Epithelial cell of esophagus (primary cell): ENCODE measurements at places on chromosomes 3 and 15.

- peak; percentile 89 for DNase-seq
These were observed 280.3 kb downstream of the ZPLD1 start for GRCh38 chr3:102715030-102715697.

- DNase-seq: no peak
These were observed 230.7 kb upstream of the TPRG1 start for GRCh38 chr3:188941103-188941502.

- DNase-seq: no peak
These were observed 12.0 kb downstream of the CLASP2 start for GRCh38 chr3:33706056-33706455.

DNA sequence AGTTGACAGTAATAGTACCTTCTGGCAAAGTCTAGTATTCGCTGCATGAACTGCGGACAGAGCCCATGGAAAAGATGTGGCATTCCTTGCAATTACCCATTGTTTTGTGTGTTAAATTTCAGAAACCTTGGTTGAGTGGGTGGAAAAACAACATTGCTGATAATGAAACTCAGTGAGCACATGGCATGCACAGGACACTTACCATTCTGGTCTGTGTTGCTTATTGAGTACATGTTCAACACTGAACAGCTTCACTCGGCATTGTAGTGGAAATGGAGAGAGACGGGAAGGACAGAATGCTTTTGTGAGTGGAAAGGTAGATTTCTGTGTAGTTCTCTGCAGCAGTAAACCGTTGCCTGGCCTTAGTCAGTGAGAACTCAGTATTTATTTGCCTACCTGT, 165.3 kb downstream of the FNDC3B start:
- no peak for DNase-seq

GRCh38 chr3:10320320-10320677, 613 bp downstream of the SEC13 start:
- DNase-seq: peak; percentile 7

DNA sequence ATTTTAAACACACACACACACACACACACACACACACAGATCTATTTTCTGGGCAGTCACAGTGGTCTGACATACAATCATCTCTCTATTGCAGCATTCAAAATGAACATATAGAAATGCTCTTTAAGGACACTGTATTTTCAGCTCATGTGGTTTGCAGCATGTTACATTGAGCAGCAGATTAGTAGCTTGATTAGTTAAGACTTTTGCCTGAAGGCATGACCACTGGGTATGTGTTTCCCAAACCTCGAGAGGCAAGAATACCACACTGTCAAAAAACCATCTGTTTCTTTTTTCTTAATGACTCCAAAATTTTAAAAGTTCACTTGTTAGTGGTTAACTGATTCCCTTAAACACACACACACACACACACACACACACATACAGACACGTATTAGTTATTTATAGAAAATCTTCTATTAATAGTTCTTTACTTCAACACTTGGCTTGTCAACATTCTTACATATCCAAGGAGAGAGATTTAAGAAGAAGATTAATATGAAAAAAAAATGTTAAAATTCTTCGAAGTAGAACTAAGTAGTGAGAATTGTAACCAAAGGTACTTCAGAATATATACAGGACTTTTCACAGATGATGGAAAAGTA, 518.2 kb downstream of the CADM2 start:
- DNase-seq: peak; percentile 1

DNA sequence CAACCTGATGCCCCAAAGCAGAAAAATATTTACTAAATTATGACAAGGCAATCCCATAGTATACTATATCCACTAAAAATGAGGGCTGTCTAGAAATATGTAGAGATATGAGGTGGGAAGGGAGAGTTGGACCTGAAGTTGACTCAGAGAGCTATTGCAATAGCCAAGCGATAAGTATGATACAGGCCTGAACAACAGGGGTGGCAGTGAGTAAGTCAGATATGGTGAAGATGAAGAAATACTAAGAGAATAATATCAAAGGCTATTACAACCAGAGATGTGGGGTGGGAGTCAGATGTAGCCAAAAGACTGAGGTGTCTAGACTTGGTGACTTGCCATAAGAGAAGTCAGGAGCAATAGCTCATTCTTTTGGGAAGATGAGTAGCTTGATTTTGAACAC, 9.2 kb downstream of the HSPBAP1 start:
- DNase-seq: peak; percentile 91

DNA sequence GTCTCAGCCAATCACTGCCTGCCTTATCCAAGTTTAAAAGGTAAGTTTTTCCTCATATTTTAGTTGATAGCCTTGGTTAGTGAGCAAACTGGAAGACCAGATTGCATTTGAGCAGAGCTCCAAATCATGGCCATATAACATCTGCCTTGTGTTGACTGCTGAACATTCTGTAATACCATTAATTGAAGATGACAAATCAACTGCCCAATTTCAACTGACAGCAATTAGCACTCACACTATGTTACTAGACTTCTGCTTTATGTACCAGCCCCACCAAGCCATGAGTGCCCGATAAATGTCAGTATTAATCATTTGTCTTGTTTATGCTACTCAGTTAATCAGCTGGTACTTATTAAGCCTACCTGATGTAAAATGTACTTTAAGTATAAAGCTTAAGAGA, 83.1 kb downstream of the CGGBP1 start:
- DNase-seq: no peak

GRCh38 chr3:37586280-37586679, 275.4 kb upstream of the CTDSPL start:
- no peak for DNase-seq

- no peak for DNase-seq
These were observed 15.3 kb upstream of the TMEM115 start for GRCh38 chr3:50374363-50375257.

GRCh38 chr3:42719002-42719401, 16.4 kb upstream of the HHATL start:
- DNase-seq: no peak

GRCh38 chr3:186121278-186121677, 12.4 kb upstream of the ETV5 start:
- no peak for DNase-seq

DNA sequence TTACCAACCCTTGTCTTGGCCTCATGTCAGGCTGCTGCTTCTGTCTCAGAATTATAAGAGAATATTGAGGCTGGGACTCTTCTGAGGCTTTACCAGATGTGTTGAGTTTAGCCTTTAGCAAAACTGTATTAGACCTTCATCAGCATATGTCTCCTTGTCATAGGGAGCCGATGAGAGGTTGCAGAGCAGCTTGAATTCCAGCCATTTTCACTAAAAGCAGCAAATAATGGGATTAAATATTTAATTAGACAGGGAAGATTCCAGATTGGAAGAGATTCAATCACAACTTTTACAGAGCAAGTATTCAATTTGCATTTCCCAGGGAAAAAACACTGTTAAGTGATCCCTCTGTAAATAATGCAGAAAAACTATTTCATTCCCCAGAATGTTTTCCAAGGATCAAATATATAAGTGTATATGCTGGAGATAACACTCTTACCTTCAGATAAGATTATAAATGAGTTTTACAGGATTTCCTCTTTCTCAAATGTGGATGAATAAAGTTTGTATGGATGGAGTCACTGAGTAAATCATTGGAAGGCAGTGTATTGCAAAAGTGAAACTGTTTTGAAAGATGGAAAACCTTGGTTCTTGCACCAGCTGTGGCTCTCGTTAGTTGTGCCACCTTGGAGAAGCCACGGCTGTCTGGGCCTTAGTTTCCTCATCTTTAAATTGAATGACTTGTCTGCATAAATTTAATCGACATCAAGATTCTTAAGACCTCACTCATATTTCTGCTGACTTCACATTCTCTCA, 466.4 kb upstream of the SGO1 start:
- no peak for DNase-seq

GRCh38 chr3:195443391-195443989, 670 bp upstream of the ACAP2 start:
- no peak for DNase-seq

- peak; percentile 22 for DNase-seq
These were observed 27.1 kb downstream of the CGGBP1 start for GRCh38 chr3:88031642-88032077.
